Lower lobe of right lung (tissue), 2 donors: ENCODE measurements at places on chromosomes 5 and 9. TPM values are rescaled to one million over a fixed set of nuclear protein-coding genes. Genes with fewer than 3 reads are reported as not detected.

DNA sequence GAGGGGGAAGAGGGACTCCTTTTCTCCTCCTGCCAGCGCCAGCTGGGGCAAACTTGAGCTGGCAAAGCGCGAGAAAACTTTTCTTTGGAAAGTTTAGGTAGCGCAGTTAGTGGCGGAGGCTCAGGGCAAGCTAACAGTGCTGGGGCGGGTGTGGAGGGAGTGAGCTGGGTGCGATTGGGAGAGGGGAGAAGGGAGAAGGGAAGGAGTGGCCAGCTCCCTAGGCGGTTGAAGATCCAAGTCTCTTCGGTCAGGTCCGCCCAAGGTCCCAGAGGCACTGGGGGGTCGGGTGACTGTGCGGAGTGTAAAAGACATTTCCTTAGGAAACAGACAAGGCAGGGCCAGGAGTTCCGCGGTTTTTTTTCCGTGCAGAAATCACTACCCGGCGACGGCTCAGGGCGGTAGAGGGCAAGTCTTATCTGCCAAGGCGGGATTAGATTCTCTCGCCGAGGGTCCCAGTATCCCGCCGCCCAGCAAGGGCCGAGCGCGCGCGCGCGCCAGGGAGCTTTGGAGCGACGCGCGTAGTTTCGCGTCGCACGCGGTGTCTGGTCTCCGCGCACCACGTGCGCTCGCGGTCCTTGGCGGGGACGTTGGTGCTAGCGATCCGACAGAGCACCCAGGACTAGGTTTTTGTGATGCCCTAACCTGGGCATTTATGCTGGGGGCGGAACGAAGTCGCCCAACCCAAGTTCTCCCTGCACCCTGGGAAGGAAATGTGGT, 33.6 kb upstream of the NFIB start:
- H3K27ac ChIP-seq: peak overlapping the region; percentile 86
- H3K4me1 ChIP-seq: peaks cover 21% of the 10 kb centered on the region
- peak overlapping the region; percentile 51 for H3K4me3 ChIP-seq
- H3K27me3 ChIP-seq: peaks cover 61% of the 10 kb centered on the region
- H3K36me3 ChIP-seq: no peaks in the 10 kb centered on the region

- no peaks in the 10 kb centered on the region for H3K27me3 ChIP-seq
- H3K4me3 ChIP-seq: peak within 1 kb of the TSS; percentile 74
Measured at GRCh38 chr5:140113699-140114263, at the start of gene PURA. Gene PURA, plus strand, starts transcription at chr5:140114109. Its CDS starts 73 bp downstream, at chr5:140114182.

DNA sequence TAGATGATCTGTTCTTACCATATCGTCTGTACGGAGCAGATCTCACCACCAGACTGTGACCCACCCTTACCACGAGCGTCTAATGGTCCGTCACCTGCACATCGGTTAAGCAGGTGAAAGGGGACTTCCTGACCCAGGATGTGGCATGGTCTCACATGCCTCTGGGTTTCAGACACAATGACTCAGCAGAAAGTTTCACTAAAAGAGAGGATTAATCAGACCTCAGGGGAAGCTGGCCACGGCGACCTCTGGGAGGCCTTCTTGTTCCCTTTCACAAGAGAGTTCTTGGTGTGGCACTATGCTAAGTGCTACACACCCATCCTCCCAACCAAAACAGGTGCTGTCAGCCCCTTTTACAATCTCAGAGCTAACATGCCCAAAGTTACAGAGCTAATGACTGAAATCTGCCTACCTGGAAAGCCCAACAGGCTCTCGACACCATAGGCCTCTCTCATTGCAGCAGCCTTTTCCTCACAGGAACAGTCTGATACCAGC, 41.6 kb downstream of the ADAMTS12 start:
- DNase-seq: no peak
- H3K4me1 ChIP-seq: peaks cover 9% of the 10 kb centered on the region
- no peak overlapping the region for H3K4me3 ChIP-seq
- no peaks in the 10 kb centered on the region for H3K27me3 ChIP-seq
- H3K27ac ChIP-seq: no peak overlapping the region

GRCh38 chr9:85172001-85172978, 502.8 kb downstream of the NTRK2 start:
- no peak for DNase-seq
- H3K36me3 ChIP-seq: no peaks in the 10 kb centered on the region
- H3K27me3 ChIP-seq: no peaks in the 10 kb centered on the region
- no peak overlapping the region for H3K27ac ChIP-seq
- no peak overlapping the region for H3K4me3 ChIP-seq

DNA sequence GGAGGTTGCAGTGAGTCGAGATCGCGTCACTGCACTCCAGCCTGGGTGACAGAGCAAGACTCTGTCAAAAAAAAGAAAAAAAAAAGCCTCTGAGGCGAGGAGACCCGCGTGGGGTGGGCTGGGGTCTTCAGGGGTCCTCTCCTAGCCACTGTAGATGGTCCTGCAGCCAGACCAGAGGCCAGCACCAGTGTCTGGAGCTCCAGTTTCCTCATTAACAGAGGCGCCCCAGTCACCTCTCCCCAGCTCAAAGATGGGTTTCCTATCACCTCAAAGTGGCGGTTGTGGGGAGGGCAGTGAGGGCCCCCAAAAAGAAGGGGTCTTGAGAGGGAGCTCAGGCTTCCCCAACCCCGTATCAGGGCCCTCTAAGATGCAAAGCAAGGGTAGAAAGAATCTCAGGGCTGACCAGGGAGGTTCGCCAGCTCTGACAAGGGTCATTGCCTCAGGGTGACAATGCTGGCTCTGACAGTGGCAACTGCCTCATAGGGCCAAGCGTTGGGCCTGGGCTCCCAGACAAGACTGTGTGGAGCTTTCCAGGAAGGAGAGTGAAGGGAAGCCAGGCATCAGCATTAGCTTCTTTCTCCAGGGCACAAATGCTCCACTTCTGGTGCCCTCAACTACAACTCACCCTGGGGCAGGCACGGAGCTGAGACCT, 15.0 kb downstream of the STK10 start:
- H3K4me1 ChIP-seq: peaks cover 80% of the 10 kb centered on the region
- H3K27me3 ChIP-seq: no peaks in the 10 kb centered on the region
- H3K4me3 ChIP-seq: no peak overlapping the region
- DNase-seq: no peak
- H3K36me3 ChIP-seq: no peaks in the 10 kb centered on the region

DNA sequence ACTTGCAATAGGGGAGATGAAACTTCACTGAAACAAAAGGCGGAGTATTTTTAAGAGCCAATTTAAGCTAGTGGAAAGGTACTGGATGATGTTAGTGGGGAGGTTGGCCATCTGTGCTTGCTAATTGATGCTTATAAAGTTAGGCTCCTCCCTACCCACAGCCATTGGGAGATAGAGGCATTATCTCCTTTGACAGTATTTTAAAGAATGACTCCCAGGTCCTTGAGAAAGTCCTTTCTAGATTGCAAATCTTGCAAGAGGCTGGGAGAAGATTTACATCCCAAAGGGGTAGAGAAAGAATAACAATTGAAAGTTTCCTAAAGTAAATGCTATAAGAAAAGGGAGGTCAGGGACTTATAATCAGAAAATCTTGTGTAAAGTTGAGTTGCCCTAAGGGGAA, 282.6 kb downstream of the BRINP1 start:
- H3K4me3 ChIP-seq: no peak overlapping the region
- no peak for DNase-seq
- no peaks in the 10 kb centered on the region for H3K36me3 ChIP-seq
- H3K27me3 ChIP-seq: no peaks in the 10 kb centered on the region

DNA sequence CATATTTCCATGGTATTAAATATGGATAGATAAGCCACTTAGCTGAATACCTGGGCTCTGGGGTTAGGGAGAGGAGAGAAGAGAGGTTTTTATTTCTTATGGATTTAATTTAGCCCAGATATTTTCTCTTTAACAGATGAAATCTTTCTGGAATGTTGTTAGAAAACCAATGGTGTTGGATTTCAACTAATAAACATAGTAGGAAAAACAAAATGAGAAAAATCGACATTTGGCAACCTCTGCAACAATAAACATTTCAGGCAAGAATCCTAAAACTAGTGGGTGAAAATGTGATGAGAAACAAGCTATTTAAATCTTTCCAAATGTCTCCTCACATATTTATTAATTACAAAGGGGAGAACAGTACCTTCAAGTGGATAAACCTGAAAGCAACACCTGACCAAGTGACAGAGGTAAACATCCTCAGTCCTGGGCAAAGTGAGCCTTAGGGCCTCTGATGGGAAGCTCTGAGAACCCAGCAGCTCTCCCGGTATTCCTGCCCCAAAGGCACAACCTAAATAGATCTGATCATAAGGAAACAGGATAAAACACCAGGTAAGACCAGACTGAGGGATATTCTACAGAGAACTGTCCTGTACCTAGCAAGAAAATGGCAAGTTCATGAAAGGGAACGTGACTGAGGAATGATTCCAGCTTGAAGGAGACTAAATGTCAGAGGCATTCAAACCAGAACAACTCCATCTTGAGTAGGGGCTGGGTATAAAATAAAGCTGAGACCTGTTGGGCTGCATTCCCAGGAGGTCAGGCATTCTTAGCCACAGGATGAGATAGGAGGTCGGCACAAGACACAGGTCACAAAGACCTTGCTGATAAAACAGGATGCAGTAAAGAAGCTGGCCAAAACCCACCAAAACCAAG, 163.7 kb downstream of the ESM1 start:
- no peaks in the 10 kb centered on the region for H3K36me3 ChIP-seq
- no peak overlapping the region for H3K27ac ChIP-seq
- H3K27me3 ChIP-seq: no peaks in the 10 kb centered on the region
- DNase-seq: no peak
- H3K4me3 ChIP-seq: no peak overlapping the region

- H3K27me3 ChIP-seq: no peaks in the 10 kb centered on the region
- no peak overlapping the region for H3K27ac ChIP-seq
- DNase-seq: no peak
- H3K36me3 ChIP-seq: no peaks in the 10 kb centered on the region
- peaks cover 16% of the 10 kb centered on the region for H3K4me1 ChIP-seq
Measured at GRCh38 chr9:68541568-68541967, 885 bp upstream of the TMEM252 start.

DNA sequence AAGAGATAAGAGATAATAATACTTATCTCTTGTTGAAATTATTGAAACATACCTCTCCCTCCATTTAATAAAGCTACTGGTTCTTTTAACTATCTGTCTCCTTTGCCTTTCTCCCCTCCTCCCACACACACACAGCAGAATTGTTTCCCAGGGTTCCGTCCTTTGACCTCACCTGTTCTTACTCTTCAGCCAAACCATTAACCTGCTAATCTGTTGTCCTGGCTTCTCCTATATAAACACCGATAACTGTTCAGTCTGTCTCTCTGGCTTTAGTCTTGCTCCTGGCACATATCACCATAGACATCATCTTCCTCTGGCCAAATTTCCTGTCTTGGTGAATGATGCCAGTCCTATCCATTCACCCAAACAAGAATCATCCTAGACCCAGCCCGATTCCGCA, 7.7 kb downstream of the RHOBTB3 start:
- DNase-seq: no peak
- no peaks in the 10 kb centered on the region for H3K36me3 ChIP-seq
- peaks cover 22% of the 10 kb centered on the region for H3K4me1 ChIP-seq
- H3K27me3 ChIP-seq: no peaks in the 10 kb centered on the region
- H3K27ac ChIP-seq: no peak overlapping the region

GRCh38 chr9:127283917-127284497, 19.4 kb downstream of the GARNL3 start:
- H3K4me1 ChIP-seq: no peaks in the 10 kb centered on the region
- no peak overlapping the region for H3K27ac ChIP-seq
- no peak for DNase-seq
- H3K36me3 ChIP-seq: no peaks in the 10 kb centered on the region
- H3K4me3 ChIP-seq: no peak overlapping the region
- H3K27me3 ChIP-seq: no peaks in the 10 kb centered on the region

GRCh38 chr5:53249529-53250200, 140.1 kb upstream of the MOCS2 start:
- H3K27me3 ChIP-seq: no peaks in the 10 kb centered on the region
- H3K27ac ChIP-seq: no peak overlapping the region
- DNase-seq: no peak
- no peaks in the 10 kb centered on the region for H3K36me3 ChIP-seq

- no peaks in the 10 kb centered on the region for H3K27me3 ChIP-seq
- peaks cover 8% of the 10 kb centered on the region for H3K4me1 ChIP-seq
- H3K27ac ChIP-seq: no peak overlapping the region
- H3K4me3 ChIP-seq: no peak overlapping the region
Measured at GRCh38 chr9:131618071-131618479, 72.8 kb downstream of the PRRT1B start.

GRCh38 chr5:40572937-40573336, 106.8 kb upstream of the PTGER4 start:
- no peaks in the 10 kb centered on the region for H3K27me3 ChIP-seq
- H3K4me1 ChIP-seq: peaks cover 16% of the 10 kb centered on the region
- no peak overlapping the region for H3K27ac ChIP-seq
- H3K4me3 ChIP-seq: no peak overlapping the region
- no peak for DNase-seq

- H3K27me3 ChIP-seq: no peaks in the 10 kb centered on the region
- no peak overlapping the region for H3K27ac ChIP-seq
- H3K36me3 ChIP-seq: no peaks in the 10 kb centered on the region
- H3K4me1 ChIP-seq: no peaks in the 10 kb centered on the region
- no peak overlapping the region for H3K4me3 ChIP-seq
Measured at GRCh38 chr5:161598686-161599085, 52.2 kb upstream of the GABRB2 start.

- H3K27ac ChIP-seq: no peak overlapping the region
- no peaks in the 10 kb centered on the region for H3K27me3 ChIP-seq
- H3K4me1 ChIP-seq: peaks cover 14% of the 10 kb centered on the region
- H3K4me3 ChIP-seq: no peak overlapping the region
- H3K36me3 ChIP-seq: no peaks in the 10 kb centered on the region
- DNase-seq: no peak
Measured at GRCh38 chr9:130732136-130732535, 38.6 kb downstream of the EXOSC2 start.

GRCh38 chr9:21608200-21608599, 126.1 kb upstream of the IFNE start:
- no peaks in the 10 kb centered on the region for H3K4me1 ChIP-seq
- H3K27me3 ChIP-seq: no peaks in the 10 kb centered on the region
- H3K36me3 ChIP-seq: no peaks in the 10 kb centered on the region
- no peak overlapping the region for H3K27ac ChIP-seq
- no peak overlapping the region for H3K4me3 ChIP-seq

DNA sequence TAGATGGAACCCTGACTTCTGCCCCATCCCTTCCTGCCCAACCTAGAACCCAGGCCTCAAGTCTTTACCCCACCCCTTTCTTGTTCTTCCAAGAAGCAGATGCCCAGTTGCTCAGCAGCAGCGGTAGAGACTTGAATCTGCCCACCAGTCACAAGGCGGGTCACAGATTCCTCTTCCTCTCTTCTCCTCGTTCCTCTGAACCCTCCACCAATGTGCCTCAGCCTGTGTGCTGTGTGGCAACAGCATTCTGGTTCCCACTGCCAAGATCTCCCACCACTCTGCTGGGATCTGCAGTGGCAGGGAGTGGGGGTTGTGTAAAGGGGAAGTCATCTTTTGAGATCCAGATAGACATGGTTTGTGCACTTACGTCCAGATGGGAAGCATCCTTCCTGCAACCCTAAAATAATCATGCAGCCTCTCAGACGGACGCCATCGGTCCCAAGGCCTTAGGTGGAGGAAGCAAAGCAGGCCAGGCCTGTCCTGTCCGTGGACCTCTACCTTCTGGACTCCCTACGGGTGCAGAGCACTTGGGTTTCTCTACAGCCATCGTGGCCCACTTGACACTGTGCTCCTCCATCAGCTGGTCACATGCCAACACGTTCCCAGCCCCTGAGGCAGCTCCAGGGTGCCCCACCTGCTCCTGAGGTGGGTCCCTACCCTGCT, 7.7 kb upstream of the RPL26L1 start:
- no peak overlapping the region for H3K4me3 ChIP-seq
- no peak for DNase-seq
- peaks cover 47% of the 10 kb centered on the region for H3K36me3 ChIP-seq
- H3K27ac ChIP-seq: peak overlapping the region; percentile 18
- H3K4me1 ChIP-seq: peaks cover 7% of the 10 kb centered on the region

SPINK13 gene
- total RNA-seq: not detected

PCDHAC2 gene
- 5.8 TPM for total RNA-seq

KYAT1 gene
- total RNA-seq: 7.1 TPM

SLC28A3 gene
- 0.15 TPM for total RNA-seq

BTNL8 gene
- 5.3 TPM for total RNA-seq

CBY3 gene
- total RNA-seq: not detected
